IMR-90 (cell line): ENCODE measurements at places on chromosomes 4 and X. TPM values are rescaled to one million over a fixed set of nuclear protein-coding genes. Genes with fewer than 3 reads are reported as not detected.

Gene TRO
- total RNA-seq, result 25.8 and 35.1 TPM in 2 replicates

Gene CCDC158
- not detected in 2 replicates for total RNA-seq

Gene CCDC110
- total RNA-seq, result 0.90 and 1.4 TPM in 2 replicates

Gene FRAS1
- total RNA-seq, result under 0.01 TPM in 2 replicates

Gene BANK1
- total RNA-seq, result under 0.01 and 0.28 TPM in 2 replicates
